ENCODE measurements at places on chromosomes 12 and 14.

DNA sequence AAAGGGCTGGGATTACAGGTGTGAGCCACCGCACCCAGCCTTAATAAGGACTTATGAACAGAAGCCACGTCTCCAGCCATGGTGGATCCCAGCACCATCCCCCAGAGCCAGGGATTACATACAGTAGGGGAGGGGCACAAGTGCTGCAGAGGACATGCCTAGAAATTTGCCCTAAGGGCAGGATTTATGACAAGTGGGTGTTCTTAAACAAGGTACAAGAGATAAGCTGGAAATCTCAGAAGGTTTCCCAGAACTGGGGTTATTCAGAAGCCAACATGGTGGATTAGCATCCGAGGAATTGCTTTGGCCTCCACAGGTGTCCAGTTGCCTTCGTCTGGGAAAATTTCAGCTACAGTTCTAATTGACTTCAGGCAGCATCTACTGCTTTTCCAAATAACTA is 114.4 kb upstream of the EGLN3 start:
- no peak for DNase-seq

DNA sequence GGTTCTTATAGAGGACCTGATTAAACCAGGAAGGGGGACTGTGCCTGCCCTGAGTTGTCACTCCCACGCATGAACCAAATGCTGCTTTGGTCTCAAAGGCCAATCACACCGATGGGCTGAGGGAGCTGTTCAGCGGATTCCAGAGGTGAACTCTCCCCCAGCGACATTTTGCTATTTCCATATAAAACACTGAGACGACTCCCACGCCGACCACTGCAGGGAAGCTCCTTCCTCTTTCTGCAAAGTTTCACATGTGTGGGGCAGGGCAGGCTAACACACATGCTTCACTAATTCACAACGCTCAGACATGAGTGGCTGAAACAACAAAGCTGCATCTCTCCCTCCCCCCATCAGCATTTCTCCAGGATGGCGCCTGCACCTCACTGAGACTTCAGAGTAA is 37.8 kb upstream of the TMEM132D start:
- peak; percentile 18 for DNase-seq

DNA sequence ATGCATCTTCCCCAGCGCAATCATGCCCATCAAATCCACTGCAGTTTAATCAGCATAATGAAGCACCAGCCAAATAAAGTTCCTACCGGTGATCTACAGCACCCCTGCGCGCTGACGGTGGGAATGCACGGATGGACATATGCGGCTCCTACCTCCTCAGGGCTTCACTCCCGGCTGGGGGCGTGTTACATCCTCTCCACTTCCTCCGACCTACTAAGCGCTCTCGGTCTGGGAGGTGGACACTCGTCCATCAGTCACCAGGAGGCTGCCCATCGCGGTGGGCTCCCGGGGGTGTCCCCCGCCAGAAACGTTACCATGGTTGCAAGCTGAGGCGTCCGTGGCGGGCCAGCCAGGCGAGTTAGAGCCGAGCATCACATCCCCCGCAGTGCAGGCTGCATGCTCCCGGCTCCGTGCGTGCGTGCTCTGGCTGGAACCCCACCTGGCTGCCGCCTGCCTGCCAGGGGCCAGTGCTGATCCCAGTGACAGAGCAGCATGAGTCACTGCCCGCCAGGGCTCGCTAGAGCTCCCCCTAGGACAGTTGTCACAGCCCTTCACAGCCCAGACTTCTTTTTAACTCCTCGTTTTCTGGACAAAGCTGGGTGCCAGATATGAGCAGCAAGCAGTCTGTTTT is 73.0 kb downstream of the CIT start:
- peak; percentile 59 for DNase-seq

- no peak for DNase-seq
These were observed 21.7 kb upstream of the CATSPERB start for GRCh38 chr14:91753501-91754128.

All from right renal pelvis (tissue), 4 donors.